ENCODE measurements at places on chromosomes 16 and 17.
A peak's percentile ranks its signal among the peaks of the same experiment; 100 is the strongest.

- DNase-seq = peak; percentile 75
These were observed 19.8 kb upstream of the MARCHF10 start for GRCh38 chr17:62827746-62828485.

GRCh38 chr16:11163761-11164261 is 92.2 kb downstream of the SOCS1 start:
- no peak for DNase-seq

DNA sequence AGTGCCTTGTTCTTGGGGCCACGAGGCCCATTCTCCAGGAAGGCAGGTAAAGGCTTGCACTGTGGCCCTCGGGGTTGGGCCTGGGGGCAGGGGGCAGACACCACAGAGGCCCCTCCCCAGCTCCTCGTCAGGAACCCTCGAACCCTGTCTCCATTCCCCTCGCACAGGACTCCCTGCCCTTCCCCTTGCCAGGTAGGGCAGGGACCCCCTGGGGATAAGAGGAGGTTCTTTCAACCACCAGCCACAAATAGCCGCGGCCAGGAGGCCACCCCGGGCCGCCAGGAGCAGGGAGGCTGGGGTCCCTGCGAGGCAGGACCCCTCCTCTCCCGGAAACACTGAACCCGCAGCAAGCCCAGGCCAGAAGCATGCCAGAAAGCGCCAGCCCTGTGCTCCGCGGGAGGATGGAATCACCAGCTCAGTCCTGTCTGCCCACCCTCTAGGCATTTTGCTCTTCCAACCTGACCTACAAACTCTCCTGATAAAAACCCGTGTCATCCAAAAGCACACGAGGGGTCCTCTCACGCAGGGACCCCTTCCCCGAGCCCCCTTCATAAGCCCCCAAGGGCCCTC is 45.6 kb downstream of the SLC47A1 start:
- no peak for DNase-seq

GRCh38 chr17:80358131-80358530 is 56.8 kb upstream of the ENDOV start:
- DNase-seq = no peak

DNA sequence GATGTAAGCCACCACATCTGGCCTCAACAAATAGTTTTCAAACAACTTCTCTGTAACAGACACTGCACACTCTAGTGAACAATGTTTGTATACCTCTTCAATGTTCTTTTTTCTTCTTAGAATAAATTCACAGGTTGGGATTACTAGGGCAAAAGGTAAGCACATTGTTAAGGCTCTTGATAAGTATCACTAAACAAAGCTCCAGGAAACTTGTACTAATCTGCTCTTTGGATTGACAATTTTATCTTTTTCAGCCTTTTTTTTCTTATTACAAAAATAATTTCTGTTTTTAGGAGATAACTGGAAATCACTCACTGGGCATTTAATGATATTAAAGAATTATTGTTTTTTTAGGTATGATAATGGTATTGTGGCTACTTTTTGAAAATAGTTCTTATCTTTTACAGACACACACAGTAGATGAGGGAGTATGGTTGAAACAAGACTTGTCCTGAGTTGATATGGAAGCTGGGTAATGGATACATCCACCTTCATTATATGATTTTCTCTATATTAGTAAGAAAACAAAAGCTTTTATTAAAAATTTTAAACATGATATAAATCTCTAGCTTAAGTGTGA is 7.7 kb upstream of the MPRIP start:
- no peak for DNase-seq

Data from suppressor macrophage treated with lipopolysaccharide for 4 hours (primary cell).